BJ (cell line): ENCODE measurements at places on chromosomes 11 and 22. TPM values are rescaled to one million over a fixed set of nuclear protein-coding genes. Genes with fewer than 3 reads are reported as not detected.

CLMP gene
- polyA plus RNA-seq, result 174 and 219 TPM in 2 replicates

- DNase-seq, result no peak
Observed at GRCh38 chr11:93735627-93736026, 5.7 kb downstream of the TAF1D start.

SLC17A6 gene
- not detected in 2 replicates for polyA plus RNA-seq

GRCh38 chr11:16155448-16155847, 200.9 kb downstream of the SOX6 start:
- no peak for DNase-seq

- peak; percentile 33 for DNase-seq
Observed at GRCh38 chr22:33909075-33909458, 11.2 kb downstream of the LARGE1 start.

DNA sequence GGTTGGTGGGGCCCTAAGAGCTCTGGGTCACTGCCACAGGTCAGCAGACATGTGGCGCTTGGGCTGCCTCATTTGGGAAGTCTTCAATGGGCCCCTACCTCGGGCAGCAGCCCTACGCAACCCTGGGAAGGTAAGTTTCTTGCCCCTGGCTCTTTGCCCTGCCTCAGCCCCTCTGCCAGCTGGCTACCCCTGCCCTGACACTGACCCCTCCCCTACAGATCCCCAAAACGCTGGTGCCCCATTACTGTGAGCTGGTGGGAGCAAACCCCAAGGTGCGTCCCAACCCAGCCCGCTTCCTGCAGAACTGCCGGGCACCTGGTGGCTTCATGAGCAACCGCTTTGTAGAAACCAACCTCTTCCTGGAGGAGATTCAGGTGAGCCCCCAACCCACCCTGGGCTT, 1.9 kb downstream of the SCYL1 start:
- DNase-seq, result no peak

GRCh38 chr22:30481711-30482110, 9.9 kb upstream of the SEC14L3 start:
- DNase-seq, result no peak

PCNX3 gene
- 9.8 and 19.7 TPM in 2 replicates for polyA plus RNA-seq

SLN gene
- not detected in 2 replicates for polyA plus RNA-seq

DNA sequence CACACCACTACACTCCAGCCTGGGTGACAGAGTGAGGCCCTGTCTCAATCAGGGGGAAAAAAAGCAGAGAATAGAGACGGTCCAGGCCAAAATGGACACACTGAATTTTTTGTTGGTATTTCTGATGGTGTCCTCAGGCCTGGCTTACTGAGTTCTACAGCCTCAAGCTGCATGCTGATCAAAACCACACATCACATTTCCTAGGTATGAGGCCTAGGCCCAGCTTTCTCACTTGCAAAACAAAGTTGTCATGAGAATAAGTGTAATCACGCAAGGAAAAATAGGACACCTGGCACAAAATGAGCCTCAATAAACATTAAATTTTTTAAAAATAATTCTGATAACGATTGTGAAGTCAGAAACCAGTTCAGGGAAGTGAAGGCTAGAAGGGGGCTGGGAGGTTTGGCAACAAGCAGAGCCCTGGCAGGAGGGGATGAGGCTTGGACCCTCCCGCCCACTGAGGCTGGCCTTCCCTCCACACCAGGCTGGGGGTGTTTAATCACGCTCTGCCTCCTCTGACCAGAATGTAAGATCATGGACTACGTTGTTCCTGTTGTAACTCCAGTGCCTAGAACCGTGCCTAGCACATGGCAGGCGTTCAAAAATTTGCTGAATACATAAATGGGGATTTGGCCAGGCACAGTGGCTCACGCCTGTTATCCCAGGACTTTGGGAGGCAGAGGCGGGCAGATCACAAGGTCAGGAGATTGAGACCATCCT, 18.1 kb downstream of the PACSIN2 start:
- no peak for DNase-seq

GRCh38 chr11:44407211-44407996, 97.5 kb upstream of the ALX4 start:
- no peak for DNase-seq

KCTD21 gene
- 11.8 and 16.3 TPM in 2 replicates for polyA plus RNA-seq

- DNase-seq, result no peak
Observed at GRCh38 chr11:95229199-95229992, 1.6 kb downstream of the SESN3 start.

- DNase-seq, result no peak
Observed at GRCh38 chr11:100878474-100878873, 191.4 kb downstream of the ARHGAP42 start.

DNA sequence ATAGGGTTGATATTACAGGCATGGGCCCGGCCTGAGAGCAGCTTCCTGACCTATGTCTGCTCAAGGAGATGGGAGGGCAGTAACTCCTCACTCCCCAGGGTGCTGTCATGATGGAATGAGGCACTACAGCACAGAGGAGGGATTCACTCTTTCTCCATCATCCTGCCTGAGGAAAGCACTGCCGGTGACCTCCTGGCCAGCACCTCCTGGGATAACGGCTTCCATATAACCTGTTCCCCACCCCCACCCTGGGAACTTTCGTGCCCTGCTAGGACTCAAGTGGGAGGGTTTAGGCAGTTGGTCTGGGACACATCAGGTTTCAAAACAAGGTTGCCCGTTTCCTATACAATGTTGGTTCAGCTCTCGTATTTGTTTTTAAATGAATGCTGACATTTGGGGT, 42.7 kb upstream of the MN1 start:
- no peak for DNase-seq

- no peak for DNase-seq
Observed at GRCh38 chr11:124150684-124151083, 32.5 kb upstream of the OR10D3 start.

DNA sequence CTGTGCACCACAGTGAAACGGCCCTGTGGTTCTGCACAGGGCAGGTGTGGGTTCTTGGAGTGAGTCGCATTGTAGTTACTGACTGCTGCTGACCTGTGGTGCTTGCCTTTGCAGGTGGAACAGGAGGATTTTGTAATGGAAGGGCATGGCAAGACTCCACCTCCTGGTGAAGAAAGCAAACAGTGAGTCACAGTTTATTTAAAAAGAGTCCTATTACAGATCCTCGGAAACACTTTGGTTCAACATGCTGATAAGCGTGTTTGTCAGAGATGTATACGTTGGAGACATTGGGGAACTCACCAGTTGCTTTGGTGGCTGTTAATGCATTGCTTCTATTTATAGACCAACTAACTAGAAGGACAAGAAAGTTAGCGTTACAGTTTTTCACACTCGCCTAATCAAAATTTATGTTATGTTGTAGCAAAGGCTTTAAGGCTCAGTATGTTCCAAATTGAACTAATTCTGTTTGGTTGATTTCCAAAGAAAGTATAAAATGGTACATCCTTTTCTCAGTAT, 21.7 kb upstream of the TNRC6B start:
- DNase-seq, result no peak

DERL3 gene
- polyA plus RNA-seq, result 0.47 and 0.71 TPM in 2 replicates

DNA sequence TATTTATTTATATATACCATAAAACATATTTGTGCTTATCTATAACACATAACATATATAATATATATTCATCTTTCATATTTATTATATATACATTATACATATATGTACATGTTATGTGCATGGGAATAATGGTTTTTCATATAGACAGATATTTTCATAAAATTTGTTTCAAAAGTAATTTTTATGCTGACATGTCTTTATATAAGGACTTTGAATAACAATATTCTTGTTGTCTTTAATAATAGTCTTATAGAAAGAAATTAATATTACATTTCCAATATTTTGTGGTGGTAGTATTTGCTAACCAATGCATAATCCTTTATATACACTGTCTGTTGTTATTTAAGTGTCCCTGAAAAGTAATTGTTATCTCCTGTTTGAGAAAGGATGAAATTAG, 49.6 kb downstream of the GRM5 start:
- no peak for DNase-seq
